ENCODE measurements at places on chromosomes 4 and X. TPM values are rescaled to one million over a fixed set of nuclear protein-coding genes. Genes with fewer than 3 reads are reported as not detected.

RS1 gene
- total RNA-seq = not detected

OFD1 gene
- 12.5 TPM for total RNA-seq

DNA sequence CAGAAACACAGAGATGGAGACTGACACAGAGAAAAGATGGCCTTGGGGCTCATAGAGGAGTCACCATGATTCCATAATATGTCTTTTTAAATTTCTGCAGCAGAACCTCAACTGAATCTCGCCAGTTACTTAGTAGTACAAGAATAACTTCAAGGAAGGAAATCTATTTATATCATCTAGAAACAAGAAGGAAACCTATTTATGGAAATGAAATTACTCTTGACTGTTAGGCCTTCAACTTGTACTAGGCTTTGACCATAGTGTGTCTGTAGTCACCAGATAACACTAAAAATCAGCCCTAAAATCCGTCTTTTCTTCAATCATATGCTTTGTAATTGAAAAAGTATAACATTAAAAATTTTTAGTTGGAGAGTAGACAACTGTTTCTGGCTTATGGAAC is 740.4 kb downstream of the TRIML1 start:
- no peak for DNase-seq

ZFYVE28 gene
- total RNA-seq = 15.3 TPM

OPHN1 gene
- total RNA-seq = 3.7 TPM

DNA sequence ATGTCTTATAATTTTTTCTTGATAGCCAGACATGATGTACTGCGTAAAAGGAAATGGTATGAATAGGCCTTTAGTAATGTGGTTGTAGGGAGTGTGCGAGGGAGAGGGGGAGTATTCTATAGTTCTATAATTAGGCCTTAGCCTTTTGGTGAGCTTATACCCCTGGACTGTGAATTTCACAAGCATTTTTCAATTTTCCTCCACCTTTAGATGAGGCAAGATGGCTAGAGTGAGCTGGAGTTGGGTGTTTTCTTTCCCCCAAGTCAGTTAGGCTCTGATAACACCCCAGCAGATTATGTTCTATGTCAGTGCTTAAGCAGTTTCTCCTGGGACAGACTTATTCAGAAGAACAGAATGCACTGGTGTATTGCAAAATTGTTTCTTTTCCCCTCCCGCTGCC is 210.2 kb upstream of the NPY2R start:
- no peak for DNase-seq

DNA sequence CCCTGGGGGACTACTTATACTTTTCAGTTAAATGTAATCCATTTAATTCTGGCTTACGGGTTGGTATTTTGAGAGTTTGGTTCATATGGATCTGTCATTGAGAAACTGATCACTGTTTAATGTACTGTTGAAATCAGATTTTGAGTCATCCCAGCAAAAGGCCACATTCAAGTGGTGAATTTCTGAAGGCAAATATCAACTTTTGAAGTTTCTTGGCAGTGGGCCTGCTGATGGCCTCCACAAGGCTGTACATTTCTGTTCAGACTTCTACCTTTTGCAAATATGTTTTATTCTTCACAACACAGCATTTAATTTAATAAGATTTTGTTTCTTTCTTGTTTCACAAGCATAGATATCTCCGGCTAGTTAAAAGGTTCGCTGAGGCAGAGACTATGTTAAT is 138.7 kb downstream of the PDGFC start:
- peak; percentile 34 for DNase-seq

FOXR2 gene
- not detected for total RNA-seq

ARHGAP24 gene
- 8.7 TPM for total RNA-seq

DNA sequence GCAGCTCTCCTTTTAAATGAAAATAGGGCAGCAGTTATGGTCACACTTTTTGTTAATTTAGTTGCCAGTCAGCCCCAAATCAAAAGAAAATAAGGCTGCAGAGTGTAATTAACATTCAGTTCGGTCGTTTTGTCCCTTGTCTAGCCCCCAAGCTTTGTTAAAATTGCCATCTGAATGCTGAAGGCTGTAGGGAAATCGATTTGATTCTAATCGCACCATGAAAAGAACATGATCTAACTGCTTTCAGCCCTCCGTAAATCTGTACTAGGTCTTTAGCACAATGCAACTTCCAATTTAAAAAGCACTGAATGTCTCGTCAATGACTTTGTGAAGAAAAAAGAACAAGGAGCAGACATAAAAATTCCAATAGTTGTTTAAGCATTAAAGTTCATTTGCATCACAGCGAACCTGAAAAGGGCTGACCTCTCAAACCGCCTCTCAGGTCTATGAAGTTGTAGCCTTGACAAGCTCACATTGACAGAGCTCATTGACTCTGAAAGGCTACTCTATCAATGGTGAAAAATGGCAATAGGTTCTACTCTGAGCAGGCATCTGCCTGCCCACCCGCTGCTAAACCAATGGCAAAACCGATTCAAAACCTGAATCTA is 48.9 kb downstream of the CHIC2 start:
- no peak for DNase-seq

DNA sequence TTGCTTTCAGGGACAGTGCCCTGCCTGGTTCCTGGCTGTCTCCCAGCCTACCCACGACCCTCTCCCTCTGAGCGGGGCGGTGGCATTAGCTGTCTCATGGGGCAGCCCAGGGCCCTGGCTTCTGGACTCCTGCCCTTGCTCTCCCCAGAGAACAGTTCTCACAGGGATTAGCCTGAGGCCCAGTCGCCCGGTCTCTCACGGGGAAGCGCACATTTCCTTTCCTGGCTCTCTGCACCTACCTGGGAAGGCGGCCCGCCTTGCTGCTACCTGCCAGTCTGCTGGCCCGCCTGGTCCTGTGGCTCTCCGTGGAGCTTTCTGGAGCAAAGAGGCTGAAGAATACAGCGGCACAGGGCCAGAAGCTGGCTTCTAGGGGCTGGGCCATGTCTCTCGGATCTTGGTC is 128.4 kb downstream of the FHDC1 start:
- DNase-seq = no peak

- DNase-seq = no peak
These were observed 568 bp upstream of the CASP6 start for GRCh38 chr4:109703664-109704361.

GRCh38 chrX:70174754-70175153 is 2.5 kb upstream of the DGAT2L6 start:
- DNase-seq = no peak

GRCh38 chr4:1821679-1822567 is 28.8 kb downstream of the FGFR3 start:
- DNase-seq = no peak

All from adrenal gland (tissue), 19 donors.